ENCODE measurements at places on chromosomes 16 and 17. TPM values are rescaled to one million over a fixed set of nuclear protein-coding genes. Genes with fewer than 3 reads are reported as not detected.

- DNase-seq = no peak
These were observed 26.5 kb upstream of the ZNF469 start for GRCh38 chr16:88356124-88356726.

DNA sequence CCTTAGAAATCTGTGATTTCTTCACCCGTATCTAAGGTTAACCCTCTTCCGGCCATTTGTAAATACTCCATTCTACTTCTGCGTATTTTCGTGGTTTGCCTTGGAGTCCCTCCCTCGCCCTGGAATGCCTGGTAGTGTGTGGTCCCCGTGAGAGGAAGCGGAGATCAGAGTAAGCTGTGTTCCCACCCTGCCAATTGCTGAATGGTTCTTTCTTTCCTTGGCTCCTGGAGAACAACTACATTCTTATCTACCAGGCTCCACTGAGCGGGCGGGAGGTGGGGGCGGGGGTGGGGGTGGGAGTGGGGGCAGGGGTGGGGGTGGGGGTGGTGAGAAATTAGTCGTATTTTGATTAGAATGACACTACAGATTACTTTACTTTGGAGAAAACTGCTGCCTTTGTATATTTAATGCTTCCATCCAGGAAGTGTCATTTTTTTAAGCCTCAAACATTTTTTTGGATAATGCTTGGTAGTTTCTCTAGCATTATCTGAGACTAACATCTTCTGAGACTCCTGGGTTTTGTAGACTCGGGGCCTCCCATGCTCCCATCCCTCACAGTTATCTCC lies 20.9 kb upstream of the FASN start:
- no peak for DNase-seq

DNA sequence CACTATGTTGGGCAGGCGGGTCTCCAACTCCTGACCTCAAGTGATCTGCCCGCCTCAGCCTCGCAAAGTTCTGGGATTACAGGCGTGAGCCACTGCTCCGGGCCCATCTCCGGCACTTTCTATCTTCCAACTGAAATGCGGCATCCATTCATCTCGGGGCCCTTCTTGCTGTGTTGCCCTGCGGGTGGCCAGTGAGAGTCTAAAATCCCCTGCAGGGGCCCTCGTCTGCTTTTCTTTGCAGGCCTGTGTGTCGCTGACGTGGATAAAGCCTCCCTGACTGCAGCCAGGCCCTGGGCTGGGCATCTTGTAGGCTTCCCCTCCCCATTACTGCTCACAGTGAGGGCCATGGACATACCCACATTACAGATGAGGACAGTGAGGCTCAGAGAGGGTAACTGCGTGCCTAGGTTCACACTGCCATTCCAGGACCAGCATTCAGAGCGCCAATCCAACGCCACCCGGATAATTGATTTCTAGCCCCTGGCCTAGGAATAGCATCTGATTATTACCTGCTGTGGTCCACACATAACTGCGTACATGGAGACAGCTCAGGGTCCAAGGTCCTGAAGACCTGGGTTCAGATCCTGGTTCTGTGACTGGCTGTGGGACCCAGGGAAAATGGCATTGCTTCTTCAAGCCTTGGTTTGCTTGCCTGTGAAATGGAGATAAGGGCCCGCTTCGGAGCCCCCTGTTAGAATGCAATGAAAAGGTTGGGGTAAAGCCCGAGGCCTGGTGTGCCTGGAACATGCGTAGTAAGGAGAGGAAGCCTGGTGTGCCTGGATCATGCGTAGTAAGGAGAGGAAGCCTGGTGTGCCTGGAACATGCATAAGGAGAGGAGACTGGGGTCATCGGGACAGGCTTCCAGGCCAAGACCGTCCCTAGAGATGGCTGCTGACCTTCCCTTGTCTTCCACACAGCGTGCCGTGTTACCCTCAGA lies 25.0 kb downstream of the CRISPLD2 start:
- DNase-seq = no peak

GRCh38 chr17:39118674-39119419 lies 32.6 kb downstream of the PLXDC1 start:
- DNase-seq = no peak

- no peak for DNase-seq
These were observed 7.4 kb downstream of the PRCD start for GRCh38 chr17:76547183-76547641.

CDH13 gene
- 4.6 TPM for polyA plus RNA-seq

DNA sequence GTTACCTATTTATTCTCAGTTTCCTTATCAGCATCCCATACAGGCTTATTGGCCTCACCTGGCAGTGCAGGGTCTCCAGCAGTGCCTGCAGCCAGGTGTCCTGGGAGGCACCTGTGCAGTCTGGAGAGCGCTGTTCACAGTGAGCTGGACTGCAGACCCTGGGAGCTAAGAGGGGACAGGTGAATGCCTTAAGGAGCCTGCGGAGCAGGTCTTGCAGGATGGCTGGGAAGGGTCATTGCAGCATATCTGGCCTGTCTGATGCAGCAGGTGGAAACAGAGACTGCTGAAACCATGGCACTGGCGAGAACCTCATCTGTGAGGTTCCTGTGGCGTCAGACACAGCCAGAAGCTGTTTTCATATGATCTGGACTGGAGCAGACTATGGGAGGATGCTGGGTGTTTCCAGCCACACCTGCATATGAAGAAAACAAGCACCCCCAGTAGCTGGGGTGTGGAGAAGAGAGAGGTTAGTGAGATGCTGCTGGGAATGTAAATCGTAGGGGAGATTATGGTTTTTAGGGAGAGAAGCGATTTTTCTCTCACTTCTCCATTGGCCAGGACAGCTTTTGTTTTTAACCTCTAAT lies 77.0 kb downstream of the NTN1 start:
- no peak for DNase-seq

- DNase-seq = no peak
These were observed 2.6 kb upstream of the CHAD start for GRCh38 chr17:50471009-50471905.

GRCh38 chr17:68101987-68102314 lies 66.4 kb downstream of the KPNA2 start:
- peak; percentile 36 for DNase-seq

ZNF778 gene
- polyA plus RNA-seq = 4.0 TPM

- no peak for DNase-seq
These were observed 2.3 kb upstream of the IL4R start for GRCh38 chr16:27311448-27311830.

DNA sequence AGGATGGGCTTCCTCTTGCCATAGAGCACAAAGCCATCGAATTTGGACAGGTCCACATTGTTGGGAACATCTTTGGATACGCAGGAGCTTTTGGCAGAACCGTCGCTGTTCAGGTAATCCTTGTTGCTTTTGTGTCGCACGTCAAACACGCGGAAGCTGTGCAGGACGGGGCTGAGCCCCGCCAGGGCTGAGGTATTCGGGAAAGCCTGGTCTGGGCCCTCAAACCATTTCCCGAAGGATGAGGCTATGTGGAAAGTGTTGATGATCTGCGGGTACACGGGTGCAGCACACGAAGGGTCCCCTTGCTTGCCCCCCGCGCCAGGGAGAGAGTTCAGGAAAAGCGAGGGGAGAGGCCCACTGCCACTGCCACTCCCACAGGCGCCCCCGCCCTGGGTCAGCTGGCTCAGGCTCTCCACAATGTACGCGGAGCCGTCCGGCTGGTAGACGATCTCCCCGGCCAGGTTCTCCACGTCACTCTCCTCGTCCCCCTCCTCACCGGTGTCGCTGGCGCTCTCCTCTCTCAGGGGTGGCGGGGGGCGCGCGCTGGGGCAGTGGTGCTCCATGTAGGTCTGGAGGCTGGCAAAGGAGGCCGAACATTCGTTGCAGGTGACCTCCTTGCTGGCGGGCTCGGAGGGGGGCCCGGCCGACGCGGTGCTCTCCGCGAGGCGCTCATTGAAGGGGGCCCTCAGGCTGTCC lies 88.5 kb downstream of the ZFHX3 start:
- no peak for DNase-seq

ZG16B gene
- 0.49 TPM for polyA plus RNA-seq

KRT9 gene
- not detected for polyA plus RNA-seq

GRCh38 chr17:55624772-55625433 lies 97.8 kb downstream of the TMEM100 start:
- DNase-seq = no peak

- DNase-seq = no peak
These were observed 46.5 kb upstream of the GSE1 start for GRCh38 chr16:85566561-85567100.

UBE2G1 gene
- 51.1 TPM for polyA plus RNA-seq

DNA sequence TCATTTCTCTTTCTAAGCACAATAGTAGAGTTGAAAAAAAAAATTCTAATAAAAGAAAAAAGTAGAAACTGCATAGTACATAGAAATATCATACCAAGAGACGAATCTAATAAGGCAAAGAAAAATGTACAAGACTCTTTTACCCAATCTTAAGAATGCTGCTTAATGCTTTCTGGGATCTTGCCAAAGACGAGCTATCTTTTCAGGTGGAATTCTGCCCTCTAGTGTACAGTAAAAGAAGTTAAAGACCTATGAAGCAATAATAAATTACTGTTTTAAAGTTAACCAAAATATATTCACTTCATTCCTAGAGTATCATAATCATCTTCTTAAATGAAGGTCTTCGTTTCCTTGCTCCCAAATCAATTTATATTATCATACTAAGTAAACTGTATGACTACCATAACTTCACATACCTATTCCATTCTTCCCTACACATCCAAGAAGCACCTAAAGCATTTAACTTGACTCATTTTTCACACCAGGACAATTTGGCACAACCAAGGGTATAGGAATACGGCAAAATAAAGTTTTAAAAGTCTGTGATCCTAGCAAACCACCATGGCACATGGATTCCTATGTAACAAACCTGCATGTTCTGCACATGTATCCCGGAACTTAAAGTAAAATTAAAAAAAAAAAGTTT lies 47.7 kb downstream of the CFDP1 start:
- DNase-seq = peak; percentile 80

- DNase-seq = no peak
These were observed 75.5 kb downstream of the BMERB1 start for GRCh38 chr16:15509593-15510535.

ZNF597 gene
- polyA plus RNA-seq = 5.0 TPM
